Ascending aorta (tissue), 2 donors: ENCODE measurements at places on chromosomes 3 and 15.

GRCh38 chr3:182937293-182938051 lies 42.9 kb downstream of the DCUN1D1 start:
- DNase-seq = no peak
- no peak overlapping the region for H3K4me3 ChIP-seq
- no peak overlapping the region for H3K27ac ChIP-seq
- no peaks in the 10 kb centered on the region for H3K4me1 ChIP-seq
- H3K36me3 ChIP-seq = no peaks in the 10 kb centered on the region

GRCh38 chr3:18295171-18295920 lies 129.8 kb downstream of the SATB1 start:
- no peaks in the 10 kb centered on the region for H3K4me1 ChIP-seq
- no peaks in the 10 kb centered on the region for H3K27me3 ChIP-seq
- DNase-seq = no peak
- H3K27ac ChIP-seq = no peak overlapping the region
- no peaks in the 10 kb centered on the region for H3K36me3 ChIP-seq

DNA sequence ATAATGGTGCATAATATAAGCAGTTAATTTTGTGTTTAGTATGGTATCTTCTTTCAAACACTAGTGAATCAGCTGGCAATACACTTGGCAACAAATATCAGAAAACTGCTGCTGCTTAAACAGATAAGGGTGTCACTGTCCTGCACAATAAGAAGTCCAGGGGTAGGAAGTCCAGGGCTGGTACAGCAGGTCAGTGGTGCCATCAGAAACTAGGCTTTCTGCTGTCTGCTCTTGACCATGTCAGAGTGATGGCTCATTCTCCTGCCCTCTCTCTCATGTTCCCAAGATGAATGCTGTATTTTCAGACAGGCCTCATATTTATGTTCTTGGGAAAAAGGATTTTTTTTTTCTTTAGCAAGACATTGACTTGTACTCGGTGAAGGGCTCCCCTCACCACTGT lies 9.2 kb upstream of the GRK7 start:
- H3K27me3 ChIP-seq = no peaks in the 10 kb centered on the region
- no peaks in the 10 kb centered on the region for H3K4me1 ChIP-seq
- DNase-seq = no peak
- no peaks in the 10 kb centered on the region for H3K36me3 ChIP-seq
- H3K27ac ChIP-seq = no peak overlapping the region

- no peak overlapping the region for H3K27ac ChIP-seq
- no peaks in the 10 kb centered on the region for H3K4me1 ChIP-seq
- no peak overlapping the region for H3K4me3 ChIP-seq
- no peaks in the 10 kb centered on the region for H3K27me3 ChIP-seq
- DNase-seq = no peak
Measured at GRCh38 chr15:93694033-93694432, 537.3 kb upstream of the MCTP2 start.

DNA sequence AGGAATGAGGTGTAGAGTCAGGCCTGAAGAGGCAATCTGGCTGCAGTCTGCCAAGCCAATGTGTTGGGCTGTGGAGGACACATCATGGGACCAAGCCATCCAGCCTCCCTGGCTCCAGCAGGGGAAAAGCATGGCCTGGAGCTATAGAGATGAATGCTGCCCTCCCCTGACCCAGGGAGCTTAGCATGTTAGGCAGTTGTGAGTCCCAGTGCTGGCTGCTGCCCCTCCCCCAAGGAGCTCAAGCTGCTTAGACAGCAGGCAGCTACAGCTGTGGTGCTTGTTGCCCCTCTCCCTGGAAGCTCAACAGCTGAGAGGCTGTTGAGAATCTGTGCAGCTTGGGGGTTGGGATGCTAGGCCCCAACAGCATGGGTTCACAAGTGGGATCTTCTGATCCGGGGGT lies 85.6 kb upstream of the DNAJC19 start:
- H3K36me3 ChIP-seq = no peaks in the 10 kb centered on the region
- H3K27me3 ChIP-seq = no peaks in the 10 kb centered on the region
- H3K4me3 ChIP-seq = no peak overlapping the region
- no peak for DNase-seq
- no peak overlapping the region for H3K27ac ChIP-seq

- H3K27ac ChIP-seq = no peak overlapping the region
- H3K27me3 ChIP-seq = no peaks in the 10 kb centered on the region
- no peaks in the 10 kb centered on the region for H3K36me3 ChIP-seq
- peak; percentile 53 for DNase-seq
Measured at GRCh38 chr3:46078712-46079400, 51.6 kb upstream of the XCR1 start.
